ENCODE measurements at places on chromosomes 5 and 9.

GRCh38 chr5:152379331-152379730 lies 25.7 kb downstream of the NMUR2 start:
- H3K4me3 ChIP-seq: no peak overlapping the region
- no peaks in the 10 kb centered on the region for H3K36me3 ChIP-seq
- no peak overlapping the region for H3K27ac ChIP-seq
- no peaks in the 10 kb centered on the region for H3K4me1 ChIP-seq
- no peak for ATAC-seq

GRCh38 chr9:116190637-116191396 lies 37.2 kb downstream of the PAPPA start:
- H3K27ac ChIP-seq: no peak overlapping the region
- no peaks in the 10 kb centered on the region for H3K36me3 ChIP-seq
- H3K4me1 ChIP-seq: no peaks in the 10 kb centered on the region

GRCh38 chr9:76018235-76018634 lies 127.8 kb downstream of the PCSK5 start:
- H3K27ac ChIP-seq: no peak overlapping the region
- H3K4me1 ChIP-seq: peaks cover 17% of the 10 kb centered on the region
- no peaks in the 10 kb centered on the region for H3K36me3 ChIP-seq
- ATAC-seq: peak; percentile 12
- no peak overlapping the region for H3K4me3 ChIP-seq

GRCh38 chr9:99180662-99181061 lies 41.1 kb downstream of the ALG2 start:
- peak; percentile 11 for ATAC-seq
- peak overlapping the region; percentile 66 for H3K4me3 ChIP-seq
- H3K4me1 ChIP-seq: peaks cover 29% of the 10 kb centered on the region
- H3K36me3 ChIP-seq: no peaks in the 10 kb centered on the region

DNA sequence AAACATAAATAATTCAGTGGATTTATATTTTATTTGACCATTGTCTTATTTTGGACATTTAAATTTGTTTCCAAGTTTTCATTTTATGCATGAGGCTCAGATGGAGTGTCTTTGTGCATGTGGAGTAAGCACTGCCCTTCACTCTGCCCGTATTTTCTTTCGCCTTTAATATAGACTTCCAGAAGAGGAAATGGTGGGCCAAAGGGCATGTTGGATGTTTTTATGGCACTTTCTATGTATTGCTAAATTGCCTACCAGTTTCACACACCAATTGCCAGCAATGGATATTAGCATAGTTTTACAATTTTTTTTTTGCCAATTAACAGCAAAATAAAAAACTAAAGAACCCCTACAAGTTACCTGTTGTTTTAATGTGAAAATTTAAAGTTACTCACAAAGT lies 38.4 kb downstream of the ZSWIM6 start:
- peaks cover 3% of the 10 kb centered on the region for H3K4me1 ChIP-seq
- H3K27me3 ChIP-seq: no peaks in the 10 kb centered on the region
- no peak overlapping the region for H3K4me3 ChIP-seq
- H3K27ac ChIP-seq: no peak overlapping the region
- no peaks in the 10 kb centered on the region for H3K36me3 ChIP-seq

GRCh38 chr5:150551066-150551465 lies 43.1 kb downstream of the NDST1 start:
- no peak for ATAC-seq
- no peaks in the 10 kb centered on the region for H3K27me3 ChIP-seq
- no peaks in the 10 kb centered on the region for H3K4me1 ChIP-seq
- H3K4me3 ChIP-seq: no peak overlapping the region
- no peaks in the 10 kb centered on the region for H3K36me3 ChIP-seq

DNA sequence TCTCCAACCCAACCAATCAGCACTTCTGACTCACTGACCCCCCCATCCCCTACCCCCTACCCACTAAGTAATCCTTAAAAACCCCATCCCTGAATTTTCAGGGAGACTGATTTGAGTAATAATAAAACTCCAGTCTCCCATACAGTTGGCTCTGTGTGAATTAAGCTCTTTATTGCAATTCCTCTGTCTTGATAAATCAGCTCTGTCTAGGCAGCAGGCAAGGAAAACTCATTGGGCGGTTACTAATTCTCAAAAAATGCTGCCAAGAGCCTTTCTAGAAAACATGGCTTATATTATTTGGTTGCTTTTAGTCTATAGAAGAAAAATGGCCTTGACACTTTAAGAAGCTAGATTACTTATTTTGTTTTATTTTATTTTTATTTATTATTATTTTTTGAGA lies 131.7 kb downstream of the SUSD1 start:
- H3K27ac ChIP-seq: no peak overlapping the region
- ATAC-seq: no peak
- H3K4me3 ChIP-seq: no peak overlapping the region
- no peaks in the 10 kb centered on the region for H3K27me3 ChIP-seq
- H3K36me3 ChIP-seq: no peaks in the 10 kb centered on the region
- peaks cover 13% of the 10 kb centered on the region for H3K4me1 ChIP-seq

DNA sequence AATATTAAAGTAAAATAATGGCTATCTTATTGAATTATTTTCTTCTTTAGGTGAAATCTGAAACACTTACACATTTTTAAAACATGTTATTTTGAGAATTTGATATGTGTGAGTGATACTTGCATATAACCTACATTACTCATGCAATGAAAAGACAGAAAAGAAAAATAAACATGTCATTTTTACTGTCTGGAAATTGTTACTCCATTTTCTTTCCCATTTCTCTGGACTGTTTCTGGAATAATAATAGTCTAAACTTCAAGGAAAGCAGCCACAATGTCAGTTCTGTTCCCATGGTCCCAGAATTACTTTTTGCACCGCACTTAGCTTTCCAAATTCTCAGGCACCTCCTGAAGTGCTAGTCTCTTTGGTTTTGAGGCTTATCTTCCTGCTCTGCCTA lies 145.5 kb downstream of the PRR16 start:
- H3K4me1 ChIP-seq: no peaks in the 10 kb centered on the region
- H3K36me3 ChIP-seq: no peaks in the 10 kb centered on the region
- no peaks in the 10 kb centered on the region for H3K27me3 ChIP-seq
- no peak overlapping the region for H3K4me3 ChIP-seq
- no peak overlapping the region for H3K27ac ChIP-seq
- no peak for ATAC-seq

GRCh38 chr5:134913795-134914194 lies 8.9 kb downstream of the PCBD2 start:
- H3K27me3 ChIP-seq: no peaks in the 10 kb centered on the region
- H3K36me3 ChIP-seq: peaks cover 28% of the 10 kb centered on the region
- no peak overlapping the region for H3K27ac ChIP-seq
- H3K4me3 ChIP-seq: no peak overlapping the region
- peak; percentile 56 for ATAC-seq
- H3K4me1 ChIP-seq: peaks cover 9% of the 10 kb centered on the region

DNA sequence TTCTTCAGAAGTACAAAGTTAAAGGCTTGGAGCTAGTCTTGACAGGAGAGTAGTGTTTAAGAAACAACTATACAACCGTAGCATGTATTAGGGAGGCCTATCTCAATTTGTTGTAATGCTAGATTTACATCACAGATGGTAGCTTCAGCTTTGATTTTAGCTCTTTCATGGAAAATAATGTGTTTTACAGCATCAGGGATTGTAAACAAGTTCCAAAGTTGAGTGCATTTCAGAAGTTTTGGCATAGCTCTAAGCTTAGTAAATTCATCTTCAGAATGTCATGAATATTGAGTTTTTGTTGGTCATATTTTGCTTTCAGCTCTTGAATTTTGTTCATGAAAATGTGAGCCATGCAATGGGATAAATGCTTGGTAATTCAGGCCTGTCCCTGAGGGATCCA lies 30.7 kb downstream of the SLC44A1 start:
- no peaks in the 10 kb centered on the region for H3K36me3 ChIP-seq
- H3K27ac ChIP-seq: no peak overlapping the region
- H3K4me1 ChIP-seq: peaks cover 4% of the 10 kb centered on the region
- ATAC-seq: no peak
- no peaks in the 10 kb centered on the region for H3K27me3 ChIP-seq

- no peaks in the 10 kb centered on the region for H3K36me3 ChIP-seq
- no peak overlapping the region for H3K4me3 ChIP-seq
- ATAC-seq: no peak
- H3K27me3 ChIP-seq: no peaks in the 10 kb centered on the region
- no peak overlapping the region for H3K27ac ChIP-seq
These were observed 10.6 kb upstream of the MARCHF3 start for GRCh38 chr5:127040796-127041520.

GRCh38 chr9:82206490-82206889 lies 217.9 kb downstream of the SPATA31D1 start:
- no peak for ATAC-seq
- H3K27ac ChIP-seq: no peak overlapping the region
- H3K4me1 ChIP-seq: no peaks in the 10 kb centered on the region
- no peaks in the 10 kb centered on the region for H3K36me3 ChIP-seq
- no peaks in the 10 kb centered on the region for H3K27me3 ChIP-seq
- H3K4me3 ChIP-seq: no peak overlapping the region

DNA sequence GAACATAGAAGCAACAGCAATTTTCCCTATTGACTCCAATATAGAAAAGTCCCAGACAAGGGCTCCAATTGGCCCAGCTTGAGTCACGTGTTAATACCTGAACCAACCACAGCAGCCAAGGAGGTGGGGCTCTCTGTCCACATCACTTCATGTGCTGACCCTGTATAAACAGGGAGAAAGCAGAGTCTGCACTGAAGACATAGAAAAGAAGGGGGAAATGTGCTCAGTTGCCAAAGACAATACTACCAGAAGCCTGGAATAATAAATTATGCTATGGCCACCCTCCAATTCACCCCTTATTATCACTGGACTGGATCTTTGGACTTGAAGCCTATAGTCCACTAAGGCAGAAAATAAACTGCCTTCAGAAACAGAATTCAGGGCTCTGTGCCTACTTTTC lies 275.4 kb downstream of the EPB41L4A start:
- H3K4me3 ChIP-seq: no peak overlapping the region
- H3K36me3 ChIP-seq: no peaks in the 10 kb centered on the region
- H3K27me3 ChIP-seq: peaks cover 11% of the 10 kb centered on the region
- H3K27ac ChIP-seq: no peak overlapping the region
- ATAC-seq: no peak
- H3K4me1 ChIP-seq: no peaks in the 10 kb centered on the region

DNA sequence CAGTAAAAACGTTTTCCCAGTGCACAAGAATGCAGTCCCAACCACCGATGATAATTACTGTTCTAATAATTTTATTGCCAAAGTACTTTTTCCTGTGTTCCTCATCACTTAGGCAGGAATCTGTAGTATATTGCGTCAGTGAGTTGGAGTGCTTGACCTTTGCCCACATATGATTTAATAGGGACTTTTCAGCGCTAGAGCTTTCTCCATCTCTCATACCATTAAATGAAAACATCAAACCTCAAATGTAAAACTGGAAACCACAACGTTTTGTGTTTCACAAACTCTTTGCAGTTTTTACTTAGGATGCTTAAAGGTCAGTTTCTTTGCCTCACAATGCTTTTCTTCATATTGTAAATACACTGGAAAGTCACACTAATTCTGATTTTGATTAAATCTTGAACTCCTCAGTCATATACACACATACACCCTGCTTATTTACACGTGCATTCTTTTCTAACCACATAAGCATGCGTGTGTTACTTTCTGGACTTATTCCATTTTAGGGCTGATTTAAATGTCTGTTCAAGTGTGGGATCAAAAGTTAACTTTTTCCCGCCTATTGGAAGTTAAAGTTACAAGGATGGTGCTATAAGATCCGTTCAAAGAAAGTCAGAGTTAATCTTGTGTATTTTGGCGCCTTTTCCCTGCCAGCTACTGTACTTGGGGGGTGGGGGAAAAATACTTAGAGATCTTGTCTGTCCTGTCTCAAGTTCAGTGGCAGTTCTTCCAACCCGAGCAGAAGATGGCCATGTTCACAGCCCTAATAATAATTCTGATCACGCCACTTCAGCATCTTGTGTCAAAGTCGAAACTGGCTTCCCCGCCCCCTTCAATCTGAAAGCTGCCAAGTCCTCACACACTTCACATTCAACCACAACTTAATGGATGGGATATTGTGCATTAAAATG lies 6.6 kb upstream of the NFIB start:
- H3K4me3 ChIP-seq: peak overlapping the region; percentile 74
- peaks cover 12% of the 10 kb centered on the region for H3K4me1 ChIP-seq
- no peak overlapping the region for H3K27ac ChIP-seq
- H3K36me3 ChIP-seq: peaks cover 6% of the 10 kb centered on the region
- peaks cover 27% of the 10 kb centered on the region for H3K27me3 ChIP-seq

GRCh38 chr5:179290681-179291540 lies 54.4 kb downstream of the ADAMTS2 start:
- no peak overlapping the region for H3K4me3 ChIP-seq
- H3K36me3 ChIP-seq: no peaks in the 10 kb centered on the region
- no peaks in the 10 kb centered on the region for H3K4me1 ChIP-seq
- no peak overlapping the region for H3K27ac ChIP-seq

- no peak overlapping the region for H3K4me3 ChIP-seq
- H3K27me3 ChIP-seq: no peaks in the 10 kb centered on the region
- no peak for ATAC-seq
- H3K27ac ChIP-seq: no peak overlapping the region
These were observed 7.1 kb downstream of the RXRA start for GRCh38 chr9:134333234-134333873.

DNA sequence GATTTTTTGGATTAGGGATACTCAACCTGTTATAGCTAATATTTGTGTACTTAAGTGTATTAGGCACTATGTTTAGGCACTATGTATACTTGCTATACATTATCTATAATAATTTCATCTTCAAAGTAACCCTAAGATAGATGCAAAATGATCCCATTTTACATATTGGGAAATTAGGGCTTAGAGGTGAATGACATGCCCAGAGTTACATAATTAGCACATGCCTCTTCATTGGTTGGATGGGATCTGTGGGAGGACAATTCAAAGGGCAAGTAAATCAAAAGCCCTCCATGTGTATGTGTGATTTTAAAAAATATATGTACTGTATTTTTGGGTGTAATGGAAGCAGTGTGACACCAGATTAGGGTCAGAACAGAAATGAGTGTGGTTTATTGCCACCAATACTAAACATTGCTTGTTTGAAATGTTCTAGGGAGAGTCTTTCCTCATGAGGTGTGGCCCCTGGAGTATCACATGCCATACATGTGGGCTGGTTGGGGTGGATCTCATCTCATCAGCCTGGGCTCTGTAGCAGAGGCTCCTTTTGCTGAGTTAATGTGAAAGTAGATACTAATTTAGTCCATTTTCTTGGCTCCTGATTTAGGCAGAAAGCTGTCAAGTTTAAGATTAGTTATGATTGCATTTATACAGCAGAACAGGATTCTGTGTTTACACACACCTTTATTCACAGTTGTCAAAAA lies 5.5 kb downstream of the C9orf85 start:
- no peaks in the 10 kb centered on the region for H3K27me3 ChIP-seq
- no peak overlapping the region for H3K4me3 ChIP-seq
- H3K4me1 ChIP-seq: peaks cover 13% of the 10 kb centered on the region
- peak overlapping the region; percentile 3 for H3K27ac ChIP-seq
- peak; percentile 73 for ATAC-seq
- peaks cover 25% of the 10 kb centered on the region for H3K36me3 ChIP-seq

GRCh38 chr9:111287127-111287526 lies 42.9 kb downstream of the OR2K2 start:
- peaks cover 29% of the 10 kb centered on the region for H3K27me3 ChIP-seq
- no peaks in the 10 kb centered on the region for H3K36me3 ChIP-seq
- H3K27ac ChIP-seq: no peak overlapping the region
- H3K4me3 ChIP-seq: no peak overlapping the region
- no peaks in the 10 kb centered on the region for H3K4me1 ChIP-seq
- ATAC-seq: no peak
